ENCODE measurements at places on chromosomes 3 and 15.

GRCh38 chr3:119351581-119351980 is 57.4 kb downstream of the ARHGAP31 start:
- no peak for DNase-seq
- H3K27ac ChIP-seq, result no peak overlapping the region
- H3K4me3 ChIP-seq, result no peak overlapping the region
- H3K27me3 ChIP-seq, result no peaks in the 10 kb centered on the region
- no peaks in the 10 kb centered on the region for H3K36me3 ChIP-seq

GRCh38 chr3:11155341-11156025 is 1.2 kb downstream of the HRH1 start:
- H3K27ac ChIP-seq, result peak overlapping the region; percentile 70
- H3K36me3 ChIP-seq, result no peaks in the 10 kb centered on the region
- no peak for DNase-seq
- H3K4me1 ChIP-seq, result peaks cover 31% of the 10 kb centered on the region
- peak overlapping the region; percentile 52 for H3K4me3 ChIP-seq

DNA sequence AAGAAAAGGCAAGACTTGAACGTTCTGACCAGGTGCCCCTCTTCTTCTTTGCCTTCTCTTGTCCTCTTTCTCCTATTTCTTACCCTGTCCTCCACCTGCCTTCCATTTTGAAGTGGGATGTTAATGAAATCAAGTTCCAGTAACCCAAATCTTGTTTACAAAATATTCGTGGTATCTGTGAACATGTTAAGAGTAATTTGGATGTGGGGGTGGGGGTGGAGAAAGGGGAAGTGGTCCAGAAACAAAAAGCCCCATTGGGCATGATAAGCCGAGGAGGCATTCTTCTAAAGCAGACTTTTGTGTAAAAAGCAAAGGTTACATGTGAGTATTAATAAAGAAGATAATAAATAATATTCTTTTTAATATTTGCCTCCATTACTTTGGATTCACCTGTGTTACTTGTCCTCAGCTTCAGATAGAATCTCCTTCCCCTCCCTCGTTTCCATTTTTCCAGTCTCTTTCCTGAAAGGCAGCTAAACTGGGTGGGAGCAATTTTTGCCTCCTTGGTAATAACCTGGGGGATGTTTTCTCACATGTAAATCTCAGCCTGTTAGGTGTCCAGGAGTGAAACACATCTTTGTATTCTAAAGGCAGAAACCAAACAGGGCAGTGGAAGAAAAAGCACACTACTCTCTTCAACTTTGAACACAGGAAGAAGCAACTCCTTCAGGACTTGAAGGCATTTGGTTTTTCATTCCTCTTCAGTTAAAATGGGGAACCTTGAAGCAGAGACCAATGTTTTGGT is 3.2 kb downstream of the CHST2 start:
- H3K4me3 ChIP-seq, result no peak overlapping the region
- DNase-seq, result no peak

DNA sequence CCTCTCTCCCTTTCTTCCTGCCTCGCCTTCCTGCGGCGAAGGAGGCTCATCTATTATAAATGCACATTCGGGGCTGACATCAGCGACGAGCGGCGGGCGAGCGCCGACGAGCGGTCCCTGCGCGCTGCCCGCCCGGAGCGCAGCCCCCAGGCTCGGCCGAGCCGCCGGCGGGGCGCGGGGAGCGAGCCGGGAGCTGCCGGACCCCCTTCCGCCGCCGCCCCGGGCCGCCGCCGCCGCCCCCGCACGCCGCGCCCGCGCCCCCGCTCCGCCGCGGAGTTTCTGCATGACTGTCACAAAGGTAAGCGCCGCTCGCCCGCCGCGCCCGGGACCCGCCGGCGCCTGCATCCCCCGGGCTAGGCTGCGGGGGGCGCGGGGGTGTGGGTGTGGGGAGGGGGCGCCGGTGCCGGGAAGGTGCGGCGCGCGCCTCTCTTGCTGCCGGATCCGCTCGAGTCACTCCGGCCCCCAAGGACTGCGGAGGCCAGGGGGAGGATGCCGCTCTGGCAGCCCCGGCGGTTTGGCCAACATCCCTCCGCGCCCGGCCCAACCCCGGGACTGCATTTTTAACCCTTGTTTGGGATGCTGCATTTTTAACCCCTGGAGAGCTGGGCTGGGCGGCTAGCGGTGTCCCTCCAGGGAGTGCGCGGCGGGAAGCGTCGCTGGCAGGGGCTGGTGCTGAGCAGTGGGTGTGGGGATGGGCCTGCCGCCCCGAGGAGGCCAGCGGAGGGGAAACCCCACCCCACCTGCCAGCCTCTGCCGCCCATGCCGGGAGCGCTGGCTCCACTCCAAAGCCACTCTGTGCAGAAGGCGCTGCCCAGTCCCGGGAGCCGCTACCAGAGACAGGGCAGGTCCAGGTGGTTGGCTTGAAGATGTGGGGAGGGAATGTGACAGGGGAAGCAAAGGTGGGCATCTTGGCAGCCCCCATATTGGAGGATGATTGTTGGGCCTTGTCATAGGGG is at the start of gene CORO2B:
Gene CORO2B (plus strand): TSS at position 14 of the 956 bp plus-strand sequence. CDS start 270 bp downstream, at position 284.
- no peak for DNase-seq
- H3K27me3 ChIP-seq, result no peaks in the 10 kb centered on the region
- H3K4me1 ChIP-seq, result peaks cover 67% of the 10 kb centered on the region
- H3K36me3 ChIP-seq, result no peaks in the 10 kb centered on the region
- peak within 1 kb of the TSS; percentile 61 for H3K4me3 ChIP-seq

DNA sequence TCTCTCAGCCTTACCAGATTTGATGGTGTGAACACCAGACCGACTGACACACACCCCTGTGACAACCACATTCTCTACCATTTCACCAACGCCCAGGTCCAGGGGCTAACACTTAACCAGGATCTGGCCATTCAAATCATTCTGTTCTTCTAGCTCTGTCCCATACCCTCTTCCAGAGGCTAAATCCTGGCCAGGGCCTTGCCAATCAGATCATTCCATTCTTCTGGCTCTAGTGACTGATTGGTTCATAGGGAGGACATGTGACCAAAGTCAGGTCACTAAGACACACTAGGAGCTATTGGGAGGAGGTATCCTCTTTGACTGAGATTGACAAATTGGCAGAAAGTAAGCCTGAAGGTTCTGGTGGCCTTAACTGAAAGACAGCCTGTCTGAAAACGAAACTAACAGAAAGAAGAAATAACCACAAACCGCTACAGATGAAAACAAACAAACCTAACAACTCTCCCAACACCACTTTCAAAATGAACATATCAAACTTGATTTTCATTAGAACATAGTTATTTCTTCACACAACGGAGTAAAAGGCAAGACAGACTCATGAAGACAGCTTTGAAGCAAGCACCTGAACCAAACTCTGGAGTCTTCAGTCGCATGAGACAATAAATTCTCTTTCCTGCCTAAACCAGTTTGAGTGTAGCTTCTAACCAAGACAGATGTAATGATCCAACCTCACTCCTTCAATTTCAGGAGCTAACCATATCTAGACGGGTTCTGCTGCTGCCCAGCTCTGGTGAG is 68.5 kb downstream of the TRANK1 start:
- no peaks in the 10 kb centered on the region for H3K36me3 ChIP-seq
- no peaks in the 10 kb centered on the region for H3K27me3 ChIP-seq
- no peak for DNase-seq
- no peak overlapping the region for H3K4me3 ChIP-seq
- H3K27ac ChIP-seq, result no peak overlapping the region

Data from spinal cord (tissue), 10 donors.